Activated CD4-positive, alpha-beta T cell treated with anti-CD3 and anti-CD28 coated beads for 4 hours (primary cell): ENCODE measurements at places on chromosomes 4 and X.

GRCh38 chr4:88033309-88033708, 25.9 kb downstream of the PKD2 start:
- peak; percentile 30 for DNase-seq

- no peak for DNase-seq
These were observed 867.3 kb downstream of the PCDH18 start for GRCh38 chr4:136664988-136665387.

DNA sequence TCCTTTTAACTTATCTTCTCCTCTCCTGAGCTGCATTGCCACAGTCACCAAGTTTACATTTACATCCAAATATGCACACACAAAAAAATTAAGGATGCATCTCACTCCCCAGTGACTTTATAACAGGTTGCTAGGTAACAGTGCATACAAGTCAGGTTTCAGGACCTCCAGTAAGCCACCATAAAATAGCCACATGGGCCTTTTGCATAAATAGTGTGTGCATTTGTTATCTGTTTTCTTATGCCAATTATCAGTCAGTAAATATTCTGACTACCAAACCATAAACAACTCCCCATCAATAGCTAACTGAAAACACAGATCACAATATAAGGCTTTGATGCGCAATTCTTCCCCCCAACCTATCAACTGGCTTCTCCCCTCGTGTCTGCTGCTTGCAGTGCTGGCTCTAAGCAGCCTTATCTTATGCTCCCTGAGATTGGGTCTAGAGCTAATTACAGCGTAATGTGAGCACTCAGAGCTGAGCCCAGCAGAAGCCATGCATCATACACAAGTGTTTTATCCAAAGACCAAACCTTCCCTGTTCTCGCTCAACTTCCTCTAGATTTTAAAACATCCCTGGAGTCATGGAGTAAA, 55.4 kb downstream of the ZNF827 start:
- DNase-seq = no peak

- DNase-seq = no peak
These were observed 4.1 kb downstream of the SLC39A8 start for GRCh38 chr4:102341201-102341600.

DNA sequence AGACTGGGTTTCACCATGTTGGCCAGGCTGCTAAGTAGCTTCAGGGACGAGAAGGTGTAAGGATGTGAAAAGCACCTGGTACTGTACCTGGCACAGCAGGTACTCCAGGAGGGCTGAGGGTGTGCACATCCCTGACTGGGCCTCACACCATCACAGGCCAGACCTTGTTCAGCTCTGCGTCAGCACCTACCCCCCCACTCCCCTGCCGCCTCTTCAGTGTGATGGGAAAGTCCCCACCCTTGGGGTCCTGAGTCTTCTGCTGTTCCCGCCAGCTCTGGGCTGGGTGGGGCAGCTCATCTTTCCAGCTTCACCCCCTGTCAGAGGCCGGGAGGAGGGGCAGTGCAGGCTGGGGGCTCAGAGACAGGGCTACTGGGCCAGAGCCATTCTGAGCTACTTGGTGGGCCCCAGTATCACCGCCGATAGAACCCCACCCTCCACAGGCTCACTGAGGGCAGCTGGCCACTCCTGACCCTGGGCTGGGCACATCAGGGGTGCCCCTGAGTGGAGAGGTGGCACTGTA, 6.7 kb upstream of the SH3BP2 start:
- peak; percentile 89 for DNase-seq

DNA sequence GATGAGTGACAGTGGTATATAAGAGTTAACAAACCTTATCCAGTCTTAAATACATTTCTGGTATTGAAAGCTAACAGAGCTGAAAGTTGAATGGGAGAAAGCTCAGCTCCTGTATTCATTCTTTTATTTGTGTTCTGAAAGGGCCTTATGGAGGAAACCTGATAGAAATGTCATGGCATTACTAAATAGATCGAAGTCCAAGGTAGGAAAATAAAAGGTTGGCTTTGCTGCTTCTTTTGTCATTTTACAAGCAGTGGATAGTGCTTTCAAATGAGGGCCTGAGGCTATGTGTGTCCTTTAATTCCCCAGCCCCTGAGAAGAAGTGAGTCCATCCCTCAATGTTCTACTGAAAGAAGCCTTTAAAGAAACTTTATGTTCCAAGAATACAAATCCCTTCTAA, 974.3 kb upstream of the INTU start:
- DNase-seq = no peak

GRCh38 chrX:120200851-120201250, 42.4 kb downstream of the RHOXF2 start:
- no peak for DNase-seq

DNA sequence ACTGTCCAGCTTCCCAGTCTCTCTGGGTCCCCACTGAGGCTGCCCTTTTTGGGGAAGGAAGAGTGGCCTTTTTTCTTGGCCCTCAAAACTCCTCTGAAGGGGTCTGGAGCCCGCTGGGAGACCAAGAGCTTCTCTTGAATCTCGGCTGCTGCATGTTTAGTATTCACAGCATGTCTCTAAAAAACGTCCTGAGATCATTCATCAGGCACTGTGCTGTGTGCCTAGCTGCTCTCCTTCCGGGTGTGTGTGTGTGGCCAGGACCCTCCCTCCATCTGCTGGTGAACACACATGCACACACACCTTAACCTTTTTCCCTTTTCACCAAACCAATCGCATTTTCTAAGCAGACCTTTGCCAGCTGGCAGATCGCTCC, 841 bp upstream of the FRMPD3 start:
- DNase-seq = no peak

DNA sequence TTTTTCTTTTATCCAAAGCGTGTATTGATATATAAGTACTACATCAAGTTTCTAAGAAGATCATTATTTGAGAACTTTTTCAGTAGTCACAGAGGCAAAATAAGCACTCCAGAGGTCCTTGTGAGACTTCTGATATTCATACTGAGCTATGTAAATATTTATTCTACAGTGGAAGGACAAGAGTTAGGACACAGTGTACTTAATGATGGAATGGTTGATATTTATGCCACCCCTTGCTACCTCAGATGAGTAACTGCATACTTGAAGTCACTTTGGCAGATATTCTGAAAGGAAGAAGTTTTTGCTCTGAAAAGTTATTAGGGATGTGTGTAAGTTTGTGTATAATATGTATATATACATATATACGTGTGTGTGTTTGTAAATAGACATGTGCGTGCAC, 30.3 kb downstream of the MAGEA1 start:
- no peak for DNase-seq

DNA sequence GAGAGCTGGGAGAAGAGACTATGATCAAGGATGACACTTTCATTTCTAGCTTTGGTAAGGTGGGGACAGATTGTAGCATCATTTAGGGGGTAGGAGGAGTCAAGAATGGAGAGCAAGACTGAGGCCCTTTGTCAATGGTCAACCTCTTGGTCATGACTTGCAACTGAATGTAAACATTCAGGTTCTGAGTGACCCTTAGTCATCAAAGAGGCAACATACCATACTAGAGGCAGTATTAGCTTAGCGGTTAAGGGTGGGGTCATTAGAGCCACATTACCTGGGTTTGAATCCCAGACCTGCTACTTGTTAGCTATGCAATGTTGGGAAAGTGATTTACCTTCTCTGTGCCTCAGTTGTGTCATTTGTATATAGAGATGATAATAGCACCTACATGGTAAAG, 76.5 kb downstream of the MED28 start:
- no peak for DNase-seq

GRCh38 chrX:10104958-10105658, 51.7 kb upstream of the CLCN4 start:
- no peak for DNase-seq

- DNase-seq = no peak
These were observed 22.3 kb upstream of the NAT8L start for GRCh38 chr4:2036866-2037265.

DNA sequence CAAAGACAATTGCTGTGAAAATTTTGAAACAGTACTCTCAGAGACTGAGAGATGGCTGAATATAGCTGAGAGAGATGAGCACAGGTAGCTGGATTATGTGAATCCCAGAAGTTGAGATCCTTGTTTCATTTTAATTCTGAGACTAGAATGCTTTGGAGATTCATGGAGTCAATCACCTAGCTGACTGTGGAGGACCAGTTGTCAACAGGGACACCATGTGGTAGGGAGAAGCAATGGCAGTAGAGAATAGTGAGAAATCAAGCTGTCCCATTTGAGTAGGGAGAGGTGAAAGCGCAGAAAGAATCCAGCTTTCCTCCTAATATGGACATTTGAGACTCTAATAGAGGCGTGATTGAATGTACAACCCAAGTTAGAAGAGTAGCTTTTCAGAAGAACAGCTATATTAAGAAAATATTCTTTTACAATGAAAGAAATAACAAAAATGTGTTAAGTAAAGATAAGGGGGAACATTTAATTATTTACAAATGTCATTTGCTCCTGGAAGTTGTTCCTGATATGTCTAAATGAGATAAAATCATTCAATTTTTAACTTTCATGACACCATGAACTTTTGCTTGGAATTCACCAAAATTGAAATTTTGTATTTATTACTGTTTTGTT, 30.3 kb upstream of the GLRB start:
- no peak for DNase-seq

GRCh38 chr4:11131491-11131890, 297.2 kb downstream of the HS3ST1 start:
- DNase-seq = no peak

DNA sequence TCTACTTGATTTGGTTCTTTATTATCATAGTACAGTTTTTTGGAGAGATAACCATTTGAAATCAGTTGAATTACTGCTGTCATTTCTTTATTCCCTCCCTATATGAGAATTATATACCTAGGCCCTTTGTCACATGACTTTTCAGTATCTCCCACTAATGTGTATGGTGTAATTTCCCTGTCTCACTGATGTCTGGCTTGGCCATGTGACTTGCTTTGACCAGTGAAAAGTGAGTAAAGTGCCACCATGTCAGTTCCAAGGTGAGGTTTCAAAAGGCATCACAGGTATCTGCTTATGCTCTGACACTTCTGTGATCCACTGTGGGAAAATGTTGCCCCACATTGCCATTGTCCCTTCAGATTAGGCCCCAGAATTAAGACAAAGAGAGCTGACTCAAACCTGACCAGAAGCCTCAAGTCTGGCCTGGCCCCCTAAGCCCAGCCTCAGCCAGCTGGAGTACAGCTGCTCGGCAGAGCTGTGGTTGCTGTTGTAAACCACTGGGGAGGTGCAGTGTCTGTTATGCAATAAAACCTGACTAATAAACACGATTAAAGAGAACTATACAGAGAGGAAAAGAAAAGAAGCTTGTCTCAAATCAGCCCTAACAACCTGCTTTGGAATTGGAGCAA, 27.5 kb downstream of the SETD7 start:
- DNase-seq = no peak

DNA sequence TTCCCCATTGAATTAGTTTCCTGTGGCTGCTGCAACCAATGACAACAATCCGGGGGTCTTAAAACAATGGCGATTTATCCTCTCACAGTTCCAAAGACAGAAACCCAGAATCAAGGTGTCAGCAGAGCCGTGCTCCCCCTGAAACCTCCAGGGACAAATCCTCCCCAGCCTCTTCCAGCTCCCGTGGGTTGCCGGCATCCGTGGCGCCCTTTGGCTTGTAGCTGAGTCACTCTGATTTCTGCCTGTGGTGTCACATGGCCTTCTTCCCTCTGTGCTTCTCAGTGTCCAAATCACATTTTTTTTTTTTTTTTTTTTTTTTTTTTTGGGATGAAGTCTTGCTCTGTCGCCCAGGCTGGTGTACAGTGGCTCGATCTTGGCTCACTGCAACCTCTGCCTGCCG, 64.5 kb upstream of the STX18 start:
- DNase-seq = no peak

DNA sequence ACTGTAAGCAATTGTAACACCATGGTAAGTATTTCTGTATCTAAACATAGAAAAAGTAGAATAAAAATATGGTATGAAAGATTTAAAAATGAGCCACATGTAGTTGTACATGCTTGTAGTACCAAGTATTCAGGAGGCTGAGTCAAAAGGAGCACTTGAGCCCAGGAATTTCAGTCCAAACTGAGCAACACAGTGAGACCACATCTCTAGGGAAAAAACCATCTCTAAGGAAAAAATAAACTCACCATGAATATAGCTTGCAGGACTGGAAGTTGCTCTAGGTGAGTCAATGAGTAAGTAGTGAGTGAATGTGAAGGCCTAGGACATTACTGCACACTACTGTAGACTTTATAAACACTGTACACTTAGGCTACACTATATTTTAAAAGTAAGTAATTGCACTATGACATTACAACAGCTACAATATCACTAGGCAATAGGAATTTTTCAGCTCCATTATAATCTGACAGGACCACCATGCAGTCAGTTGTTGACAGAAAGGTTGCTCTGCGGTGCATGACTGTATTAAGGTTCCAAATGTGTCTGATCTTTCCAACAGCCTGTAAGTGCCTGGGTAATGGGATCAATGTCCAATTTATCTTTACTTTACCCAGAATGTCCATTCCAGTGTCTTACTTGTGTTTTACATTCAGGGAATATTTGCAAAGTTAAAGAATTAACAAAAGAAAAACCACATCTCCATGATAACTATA, 28.9 kb upstream of the LRBA start:
- DNase-seq = no peak

DNA sequence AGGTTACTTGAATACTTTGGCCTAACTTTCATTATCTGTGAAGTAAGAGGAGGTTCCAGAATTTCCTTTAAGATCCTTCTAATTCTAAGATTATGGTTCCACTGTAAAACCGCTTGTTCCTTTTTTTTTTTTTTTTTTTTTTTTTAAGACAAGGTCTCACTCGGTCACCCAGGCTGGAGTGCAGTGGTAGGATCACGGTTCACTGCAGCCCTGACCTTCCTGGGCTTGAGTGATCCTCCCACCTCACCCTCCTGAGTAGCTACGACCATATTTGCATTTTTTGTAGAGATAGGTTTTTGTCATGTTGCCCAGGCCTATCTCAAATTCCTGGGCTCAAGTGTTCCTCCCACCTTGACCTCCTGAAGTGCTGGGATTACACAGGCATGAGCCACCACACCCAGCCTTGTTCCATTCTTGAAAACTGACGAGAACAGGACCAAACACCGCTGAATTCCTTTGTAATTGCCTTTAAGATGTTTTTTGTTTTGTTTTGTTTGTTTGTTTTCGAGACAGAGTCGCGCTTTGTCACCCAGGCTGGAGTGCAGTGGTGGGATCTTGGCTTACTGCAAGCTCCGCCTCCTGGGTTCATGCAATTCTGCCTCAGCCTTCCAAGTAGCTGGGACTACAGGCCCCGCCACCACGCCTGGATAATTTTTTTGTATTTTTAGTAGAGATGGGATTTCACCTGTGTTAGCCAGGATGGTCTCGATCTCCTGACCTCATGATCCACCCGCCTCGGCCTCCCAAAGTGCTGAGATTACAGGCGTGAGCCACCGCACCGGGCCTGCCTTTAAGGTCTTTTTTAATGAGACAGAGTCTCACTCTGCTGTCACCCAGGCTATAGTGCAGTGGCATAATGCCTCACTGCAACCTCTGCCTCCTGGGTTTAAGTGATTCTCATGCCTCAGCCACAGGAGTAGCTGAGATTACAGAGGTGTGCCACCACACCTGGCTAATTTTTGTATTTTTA, 6.8 kb downstream of the PDS5A start:
- DNase-seq = no peak
